Stimulated activated CD8-positive, alpha-beta memory T cell treated with anti-CD3 and anti-CD28 coated beads, Interleukin-2, amount 100 ng/mL, for 48 hours (primary cell): ENCODE measurements at places on chromosomes 7 and 10.

GRCh38 chr7:149599636-149600206 is 102.1 kb upstream of the ZNF746 start:
- no peak for DNase-seq

DNA sequence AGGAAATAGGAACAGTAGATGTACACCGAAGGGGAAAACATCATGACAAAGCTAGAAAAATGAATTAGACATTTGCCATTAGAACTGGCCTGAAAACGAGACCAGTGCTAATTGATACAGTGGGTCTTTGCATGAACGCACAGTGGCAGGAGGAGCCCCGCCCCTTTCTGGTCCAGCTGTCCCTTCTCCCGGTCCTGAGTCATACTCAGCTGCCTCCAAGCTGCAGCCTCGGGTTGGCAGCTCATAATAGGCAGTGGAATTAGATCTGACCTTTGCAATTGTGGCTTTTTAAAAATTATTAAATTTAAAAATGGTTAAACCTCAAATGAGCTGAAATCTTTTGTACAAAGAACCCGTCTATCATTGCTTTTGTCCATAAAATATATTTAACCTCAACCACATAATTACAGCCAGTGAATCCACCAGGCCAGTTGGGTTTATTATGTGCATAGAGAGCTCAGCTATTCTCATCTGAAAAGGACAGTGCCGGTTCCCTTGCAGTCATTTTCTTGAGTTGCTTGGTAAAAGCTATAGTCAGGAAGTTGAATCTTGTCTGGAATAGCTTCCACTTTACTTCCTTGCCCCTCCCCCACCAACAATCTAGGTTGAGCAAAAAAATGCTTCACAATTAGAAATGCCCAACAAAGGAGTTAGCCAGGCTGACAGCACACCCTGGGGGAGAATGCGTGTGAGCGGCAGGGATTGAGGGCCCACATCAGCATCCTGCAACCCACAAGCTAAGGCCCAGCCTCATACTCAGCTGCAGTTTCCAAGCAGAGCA is 147.1 kb downstream of the BUB3 start:
- DNase-seq = no peak

GRCh38 chr7:25669961-25670841 is 441.9 kb upstream of the NPVF start:
- no peak for DNase-seq

DNA sequence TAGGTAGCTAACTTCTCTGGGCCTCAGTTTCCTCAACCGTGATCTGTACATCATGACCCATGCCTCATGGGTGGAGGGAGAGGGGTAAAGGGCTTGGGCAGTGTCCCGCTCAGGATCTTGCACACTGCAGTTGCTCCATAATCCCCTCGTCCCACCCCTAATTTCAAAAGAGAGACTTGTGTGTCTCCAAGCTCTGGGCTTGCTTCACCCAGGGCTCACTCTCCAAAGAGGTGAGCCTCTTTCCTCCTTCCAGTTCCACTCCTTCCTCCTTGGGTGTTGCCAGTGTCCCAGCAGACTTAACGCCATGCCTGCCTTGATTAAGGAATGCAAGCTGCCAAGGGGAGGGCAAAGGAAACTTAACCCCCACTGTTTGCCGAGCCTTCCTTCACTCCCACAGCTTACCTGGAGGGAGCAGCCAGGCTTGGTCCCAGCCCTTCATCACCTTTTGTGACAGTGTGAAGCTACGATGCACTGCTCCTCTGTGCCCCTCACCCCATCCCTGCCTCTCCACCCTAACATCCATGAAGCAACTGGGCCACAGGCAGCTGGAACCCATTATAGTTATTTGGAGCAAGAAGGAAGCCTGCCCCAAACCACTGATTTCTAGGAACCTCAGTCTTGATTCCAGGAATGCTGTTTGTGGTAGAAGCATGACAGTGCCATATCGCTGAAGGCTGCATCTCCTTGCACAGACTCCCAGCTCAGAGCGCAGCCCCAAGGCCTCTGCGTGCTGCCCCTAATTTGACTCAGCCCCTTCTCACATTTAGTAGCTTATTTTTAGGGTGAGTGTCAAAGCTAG is 363.3 kb downstream of the TNS3 start:
- no peak for DNase-seq

DNA sequence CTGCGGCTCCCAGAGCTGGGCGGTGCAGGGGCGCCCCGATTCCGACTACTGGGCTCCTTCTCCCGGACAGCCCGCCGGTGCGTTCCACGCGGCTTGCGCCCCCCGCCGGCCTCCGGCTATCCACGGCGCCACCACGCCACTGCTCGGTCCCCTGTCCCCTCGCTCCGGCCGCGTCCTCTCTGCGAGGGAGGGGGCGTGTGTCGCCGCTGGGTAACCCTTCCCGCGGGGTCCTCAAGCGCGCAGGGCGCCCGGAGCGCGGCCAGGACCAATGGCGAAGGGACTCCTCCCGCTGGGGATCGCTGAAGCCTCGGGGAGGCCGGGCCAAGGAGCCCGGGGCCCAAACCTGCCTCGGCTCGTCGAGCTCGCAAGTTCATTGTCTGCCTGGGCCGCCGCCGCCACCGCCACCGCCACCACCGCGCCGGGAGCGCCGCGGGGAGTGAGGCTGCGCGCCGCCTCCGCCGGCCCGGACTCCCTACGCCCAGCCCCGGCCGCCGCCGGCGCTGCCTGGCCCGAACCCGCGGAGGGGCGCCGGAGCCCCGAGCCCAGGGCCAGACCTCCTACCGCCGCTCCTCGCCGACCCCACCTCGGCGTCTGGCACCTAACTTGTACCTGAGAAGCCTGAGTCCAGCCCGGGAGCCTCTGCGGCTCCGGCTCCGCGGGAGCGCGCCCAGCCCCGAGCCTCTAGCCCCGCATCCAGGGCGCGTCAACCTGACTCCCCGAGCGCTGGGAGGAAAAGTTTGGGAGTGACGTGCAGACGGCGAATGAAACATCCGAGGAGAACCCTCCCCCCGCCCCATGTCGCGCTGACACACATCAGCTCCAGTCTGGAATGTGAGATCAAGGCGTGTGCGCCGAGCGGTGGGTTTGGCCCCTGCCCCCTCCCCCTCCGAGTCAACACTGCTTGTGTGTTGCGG is at the start of gene CHST15:
Gene CHST15 (minus strand): TSS at position 739 of the 914 bp plus-strand sequence. CDS start 47,386 bp downstream, outside the sequence.
- DNase-seq = peak; percentile 7

DNA sequence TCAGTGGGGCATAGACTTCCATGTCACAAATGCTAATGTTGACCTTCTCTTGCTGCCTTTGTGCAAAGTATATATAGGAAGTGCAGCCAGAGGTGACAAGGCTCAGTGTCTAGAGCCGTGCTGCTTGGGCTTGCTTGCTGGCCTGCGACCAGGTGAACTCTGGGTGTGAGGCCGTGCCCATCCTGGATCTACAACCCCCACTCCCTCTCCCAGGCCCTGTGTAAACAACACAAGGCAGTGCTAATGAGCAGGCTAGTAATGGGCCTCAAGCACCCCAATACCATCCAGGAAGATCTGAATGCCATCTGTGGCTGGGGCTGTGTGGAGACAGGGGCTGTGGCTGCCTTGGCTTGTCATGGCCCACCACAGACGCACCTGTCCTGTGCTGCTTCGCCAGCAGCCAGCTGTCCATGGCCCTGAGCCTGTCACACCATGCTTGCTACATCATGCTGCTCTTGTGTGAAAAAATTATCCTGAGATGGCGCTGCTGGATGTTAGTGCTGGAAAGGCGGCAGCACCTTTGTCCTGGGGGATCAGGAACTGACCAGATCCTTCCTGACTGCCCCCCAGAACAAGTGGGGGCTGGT is 107.6 kb upstream of the ZNF92 start:
- no peak for DNase-seq

DNA sequence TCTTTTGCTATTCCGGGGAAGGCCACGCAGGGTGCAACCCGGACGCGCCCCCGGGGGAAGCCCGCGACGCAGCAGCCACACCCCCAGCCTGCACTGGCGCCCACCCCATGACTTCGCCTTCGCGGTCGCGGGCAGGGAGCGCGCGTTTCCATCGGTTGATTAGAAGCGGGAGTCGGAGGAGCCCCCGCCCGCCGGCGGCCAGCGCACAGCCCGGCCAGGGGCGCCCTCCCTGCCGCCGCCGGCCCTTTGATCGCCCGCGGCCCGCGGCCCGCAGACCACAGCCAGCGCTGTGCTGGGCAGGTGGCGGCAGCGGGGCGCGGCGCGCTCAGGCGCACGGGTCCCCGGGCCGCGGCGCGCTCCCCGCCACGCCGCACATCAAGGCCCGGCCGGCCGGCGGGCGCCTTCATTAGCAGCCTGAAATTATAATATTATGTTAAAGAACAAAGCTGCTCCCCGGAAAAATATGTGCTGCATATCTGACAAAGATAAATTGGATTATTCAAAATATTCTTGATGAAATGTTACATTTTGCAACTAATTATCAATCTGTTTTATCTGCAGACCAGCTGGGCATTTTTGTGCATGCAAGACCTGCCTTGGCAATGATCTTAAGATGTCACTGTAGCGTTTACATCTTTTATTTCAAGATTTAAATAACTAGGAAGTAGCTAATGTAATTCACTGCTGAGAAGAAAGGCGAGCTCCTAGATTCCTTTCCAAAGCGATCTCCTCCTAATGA is 160.7 kb upstream of the MKI67 start:
- DNase-seq = no peak

- no peak for DNase-seq
Observed at GRCh38 chr7:128299109-128299607, 44.5 kb downstream of the RBM28 start.

- no peak for DNase-seq
Observed at GRCh38 chr7:3443716-3444115, 142.7 kb downstream of the SDK1 start.

- no peak for DNase-seq
Observed at GRCh38 chr10:65270969-65271368, 1654.9 kb upstream of the LRRTM3 start.

DNA sequence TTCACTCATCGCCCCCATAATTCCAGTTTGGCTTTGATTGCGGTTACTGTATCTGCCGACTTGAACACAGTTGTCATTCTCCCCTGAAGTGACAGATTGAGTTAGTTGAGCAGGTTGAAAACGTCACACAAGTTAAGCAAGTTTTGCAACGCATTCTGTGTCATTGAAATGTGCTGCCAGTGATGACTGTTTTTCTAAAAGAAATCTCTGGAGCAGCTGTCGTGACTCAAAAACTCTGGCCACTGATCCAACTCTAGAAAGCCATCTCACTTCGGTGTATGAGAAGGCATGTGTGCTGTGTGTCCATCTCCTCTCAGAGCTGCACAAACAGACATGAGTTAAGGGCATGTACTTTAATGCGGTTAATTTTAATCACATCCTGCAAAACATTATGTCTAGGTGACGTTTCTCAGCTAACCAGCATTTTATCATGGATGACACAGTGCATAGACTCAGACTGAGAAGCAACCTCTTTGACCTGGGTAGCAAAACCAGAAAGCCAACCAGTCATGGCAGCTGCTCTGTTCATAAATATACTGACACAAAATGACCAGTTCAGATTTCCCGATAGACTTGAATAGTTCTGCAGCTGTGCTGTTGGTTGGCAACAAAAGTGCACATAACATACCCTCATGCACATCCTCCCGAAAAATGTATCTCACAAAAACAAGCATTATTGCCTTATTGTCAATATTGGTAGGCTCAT is 69.3 kb downstream of the CSTF2T start:
- no peak for DNase-seq

- DNase-seq = no peak
Observed at GRCh38 chr10:74330646-74331045, 179.6 kb downstream of the ADK start.

- no peak for DNase-seq
Observed at GRCh38 chr10:66931340-66931948, 5.6 kb downstream of the LRRTM3 start.
